Ovary (tissue), 10 donors: ENCODE measurements at places on chromosomes 2 and 18.

DNA sequence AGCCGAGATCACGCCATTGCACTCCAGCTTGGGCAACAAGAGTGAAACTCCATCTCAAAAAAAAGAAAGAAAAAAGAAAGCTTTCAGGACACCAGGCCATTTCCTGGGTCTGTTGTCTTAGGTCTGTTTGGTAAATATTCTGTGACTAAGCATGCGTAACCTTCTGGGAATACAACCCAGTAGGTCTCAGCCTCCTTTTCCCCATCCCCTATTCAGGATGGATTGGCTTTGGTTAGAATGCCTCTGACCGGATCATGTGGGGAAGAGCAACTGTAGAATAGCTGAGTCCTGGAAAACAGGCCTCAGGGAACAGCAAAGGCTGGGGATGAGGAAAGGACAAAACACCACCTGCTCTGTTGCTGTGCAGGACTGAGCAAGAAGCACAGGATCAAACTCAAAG, 1.6 kb upstream of the PDCL3 start:
- no peak for DNase-seq

- no peak for DNase-seq
These were observed 36.1 kb upstream of the ACYP2 start for GRCh38 chr2:54079331-54079730.

- DNase-seq = no peak
These were observed 743.6 kb upstream of the FANCL start for GRCh38 chr2:58984731-58985130.

- no peak for DNase-seq
These were observed 32.4 kb downstream of the FIGN start for GRCh38 chr2:163703386-163703785.

DNA sequence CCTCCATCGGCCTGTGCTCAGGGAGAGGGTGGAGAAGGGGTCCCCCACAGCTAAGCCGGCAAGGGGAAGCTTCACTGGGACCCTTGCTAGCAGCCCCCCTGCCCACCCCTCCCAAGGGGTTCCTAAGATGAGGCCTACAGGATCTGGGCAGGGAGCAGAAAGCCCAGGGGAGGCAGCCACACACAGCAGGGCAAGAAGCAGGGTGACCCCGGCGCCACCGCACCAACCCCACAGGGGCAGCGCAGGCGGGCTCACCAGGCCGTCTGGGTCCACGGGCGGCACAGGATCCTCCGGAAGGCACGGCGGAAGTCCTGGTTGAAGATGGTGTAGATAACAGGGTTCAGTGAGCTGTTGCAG, 1.8 kb downstream of the ADRA2B start:
- DNase-seq = no peak

DNA sequence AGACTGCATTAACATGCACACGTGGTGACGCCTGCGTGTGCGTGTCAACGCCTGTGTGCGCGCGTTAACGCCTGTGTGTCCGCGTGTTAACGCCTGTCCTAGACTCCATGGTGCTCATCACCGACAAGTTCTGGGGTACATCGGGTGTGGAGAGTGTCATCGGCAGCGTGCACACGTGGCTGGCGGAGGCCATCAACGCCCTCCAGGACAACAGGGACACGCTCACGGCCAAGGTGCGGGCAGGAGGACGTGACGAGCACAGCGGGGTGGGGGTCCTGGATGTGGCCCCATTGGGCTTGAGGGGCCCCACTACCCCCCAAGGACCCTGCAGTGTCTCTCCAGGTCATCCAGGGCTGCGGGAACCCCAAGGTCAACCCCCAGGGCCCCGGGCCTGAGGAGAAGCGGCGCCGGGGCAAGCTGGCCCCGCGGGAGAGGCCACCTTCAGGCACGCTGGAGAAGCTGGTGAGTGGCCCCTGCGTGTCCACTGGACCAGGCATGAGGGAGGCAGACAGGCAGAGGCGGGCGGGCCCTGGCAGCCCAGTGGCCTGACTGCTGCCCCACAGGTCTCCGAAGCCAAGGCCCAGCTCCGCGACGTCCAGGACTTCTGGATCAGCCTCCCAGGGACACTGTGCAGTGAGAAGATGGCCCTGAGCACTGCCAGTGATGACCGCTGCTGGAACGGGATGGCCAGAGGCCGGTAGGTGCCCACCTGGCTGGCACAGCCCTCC, 29.2 kb downstream of the GPC1 start:
- peak; percentile 22 for DNase-seq

- no peak for DNase-seq
These were observed 440.4 kb upstream of the CDH20 start for GRCh38 chr18:60892855-60893254.

GRCh38 chr2:98086491-98087446, at the start of gene VWA3B:
Gene VWA3B (plus strand): TSS chr2:98087167. CDS start chr2:98093093, 5,926 bp downstream.
- DNase-seq = peak; percentile 76

DNA sequence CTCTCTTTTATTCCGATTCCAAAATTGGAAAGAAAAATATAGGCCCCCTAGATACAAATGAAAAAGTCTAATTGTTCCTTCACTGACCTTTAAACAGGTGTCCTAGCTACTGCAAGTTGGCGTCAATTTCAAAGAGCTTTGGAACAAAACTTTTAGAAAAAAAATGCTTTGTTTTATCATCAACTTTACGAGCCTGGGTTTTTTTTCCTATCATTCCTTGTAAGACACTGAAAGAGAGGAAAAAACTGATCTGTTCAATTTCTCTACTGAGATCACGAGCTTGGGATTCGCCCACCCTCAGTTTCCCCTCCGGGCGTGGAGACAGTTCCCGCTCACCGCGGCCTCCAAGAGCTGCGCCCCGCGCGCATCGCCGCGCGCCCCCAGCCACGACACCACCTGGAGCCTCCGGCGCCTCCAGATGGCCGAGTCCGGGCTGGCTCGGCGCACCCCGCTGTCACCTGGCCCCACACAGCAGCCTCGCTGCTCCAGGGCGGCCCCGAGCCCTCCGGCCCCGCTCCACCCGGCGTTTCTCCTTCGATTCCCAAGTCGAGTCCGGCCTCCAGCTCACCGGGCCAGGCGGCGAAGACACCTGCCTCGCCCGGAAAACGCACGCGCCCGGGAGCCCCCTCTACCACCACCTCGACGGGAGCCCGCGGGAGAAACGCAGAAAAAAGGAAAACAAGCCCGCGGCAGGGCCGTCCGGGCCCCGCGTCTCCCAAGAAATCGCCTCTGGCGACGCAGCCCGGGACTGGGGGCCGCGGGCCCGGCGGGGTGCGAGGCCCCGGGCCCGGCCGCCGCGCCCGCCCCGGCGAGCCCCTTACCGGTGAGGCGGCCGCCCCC, 656 bp downstream of the TBC1D8 start:
- DNase-seq = peak; percentile 63

GRCh38 chr2:212032536-212033219, 505.9 kb downstream of the ERBB4 start:
- no peak for DNase-seq

DNA sequence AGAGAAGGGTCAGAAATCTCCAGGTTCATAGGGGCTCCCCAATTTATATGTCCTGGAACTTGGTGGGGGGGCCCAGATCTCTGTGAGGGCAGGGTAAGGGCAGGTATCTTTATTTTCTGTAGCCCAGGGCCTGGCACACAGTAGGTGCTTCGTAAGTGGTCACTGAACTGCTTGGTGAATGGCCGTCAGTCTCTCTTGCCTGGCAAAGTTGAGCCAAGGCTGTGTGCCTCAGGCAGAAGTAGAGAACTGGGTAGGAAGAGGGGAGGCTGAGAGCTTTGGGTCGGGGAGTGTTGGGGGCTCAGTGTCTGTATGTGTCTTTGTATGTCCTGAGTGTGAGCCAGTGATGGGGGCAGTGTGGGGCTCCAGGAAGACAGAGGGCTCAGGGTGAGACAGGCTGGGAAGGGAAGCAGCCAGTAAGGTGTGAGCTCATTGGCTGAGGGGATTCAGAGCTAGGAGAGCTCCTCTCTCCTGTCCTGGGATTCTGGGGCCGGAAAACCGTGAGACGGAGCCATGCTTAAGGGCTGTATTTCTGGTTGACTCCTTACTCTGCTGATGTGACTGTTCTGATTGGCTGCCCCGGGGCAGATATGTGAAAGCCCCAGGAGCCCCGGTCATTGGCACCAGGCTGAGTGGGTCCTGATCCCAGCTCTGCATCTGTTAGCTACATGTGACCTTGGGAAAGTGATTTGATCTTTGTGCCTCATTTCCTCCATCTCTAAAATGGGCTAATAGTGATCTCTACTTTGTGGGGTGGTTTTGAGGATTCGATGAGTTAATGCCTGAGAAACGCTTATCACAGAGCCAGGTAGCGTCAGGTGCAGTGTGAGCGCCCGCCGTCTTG, 30.3 kb downstream of the STEAP3 start:
- DNase-seq = no peak

DNA sequence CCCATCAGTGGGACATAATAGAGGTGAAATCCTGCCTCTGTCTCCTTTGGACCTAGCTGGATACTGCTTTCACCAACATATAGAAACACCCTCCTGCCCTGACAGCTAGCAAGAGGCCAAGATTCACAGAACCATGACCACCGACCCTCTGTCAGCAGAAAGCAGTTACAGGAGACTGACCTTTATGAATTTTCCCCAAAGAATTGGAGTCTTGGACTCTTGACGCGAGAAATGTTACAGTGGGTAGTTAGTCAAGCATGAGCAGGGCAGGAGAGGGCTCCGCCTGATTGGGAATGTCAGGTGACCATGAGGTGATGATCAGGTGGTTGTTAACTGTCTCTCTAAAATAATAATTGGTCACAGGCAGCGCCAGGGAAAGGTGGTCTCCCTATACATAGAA, 1002.3 kb downstream of the TDRD15 start:
- no peak for DNase-seq

GRCh38 chr2:192277494-192278109, 82.9 kb upstream of the TMEFF2 start:
- no peak for DNase-seq

DNA sequence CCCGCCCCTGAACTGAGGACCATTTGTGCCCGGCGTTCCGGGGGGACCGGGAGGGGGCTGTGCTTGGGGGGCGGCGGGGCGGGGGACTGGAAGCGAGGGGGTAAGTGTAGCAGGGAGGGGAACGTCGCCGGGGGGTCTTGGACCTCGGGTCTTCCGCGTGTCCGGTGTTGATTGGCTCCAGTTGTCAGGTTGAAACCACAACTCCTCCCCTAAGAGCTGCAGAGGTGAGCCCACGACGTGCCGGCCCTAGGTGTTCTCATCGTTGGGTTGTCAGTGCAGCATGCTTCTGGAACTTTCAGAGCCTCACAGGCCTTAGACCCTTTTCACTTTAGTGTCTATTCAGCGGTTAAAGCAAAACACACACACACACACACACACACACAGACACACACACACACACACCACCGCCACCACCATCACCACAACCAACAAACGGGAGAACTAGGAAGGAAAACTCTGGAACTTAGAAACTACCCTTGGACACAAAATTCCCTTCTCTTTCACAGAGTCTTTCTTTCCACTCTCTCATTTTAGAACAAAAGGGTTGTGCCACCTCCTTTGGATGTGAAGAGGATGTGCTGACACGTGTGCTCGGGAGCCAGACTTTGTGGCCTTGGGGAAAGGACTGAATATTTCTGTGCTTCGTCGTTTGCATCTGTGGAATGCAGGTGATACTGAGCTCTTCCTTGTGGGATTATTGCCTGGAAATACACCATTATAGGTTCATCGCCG, 6.7 kb upstream of the DLX2 start:
- DNase-seq = no peak

GRCh38 chr2:136019306-136019705, 33.9 kb upstream of the DARS1 start:
- DNase-seq = no peak

DNA sequence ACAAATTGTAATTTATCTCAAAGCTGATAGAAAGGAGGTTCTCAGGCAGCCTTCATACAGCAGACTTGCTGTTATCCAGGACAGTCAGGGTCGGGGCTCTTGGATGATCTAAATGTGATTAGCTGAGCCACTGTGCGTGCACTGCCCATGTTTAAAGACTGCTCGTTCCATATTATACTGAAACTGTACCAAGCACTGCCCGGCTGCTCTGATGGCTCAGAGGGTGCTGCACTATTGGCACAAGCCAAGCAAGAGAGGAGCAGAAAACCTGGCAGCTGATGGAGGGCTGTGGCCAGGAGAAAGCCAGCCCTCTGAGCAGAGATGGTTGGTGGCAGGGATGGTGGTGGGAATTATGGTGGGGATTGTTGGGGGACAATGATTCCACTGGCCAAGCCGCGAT, 63.4 kb downstream of the COL6A3 start:
- no peak for DNase-seq

GRCh38 chr2:62145478-62146100, 50.3 kb upstream of the B3GNT2 start:
- no peak for DNase-seq

DNA sequence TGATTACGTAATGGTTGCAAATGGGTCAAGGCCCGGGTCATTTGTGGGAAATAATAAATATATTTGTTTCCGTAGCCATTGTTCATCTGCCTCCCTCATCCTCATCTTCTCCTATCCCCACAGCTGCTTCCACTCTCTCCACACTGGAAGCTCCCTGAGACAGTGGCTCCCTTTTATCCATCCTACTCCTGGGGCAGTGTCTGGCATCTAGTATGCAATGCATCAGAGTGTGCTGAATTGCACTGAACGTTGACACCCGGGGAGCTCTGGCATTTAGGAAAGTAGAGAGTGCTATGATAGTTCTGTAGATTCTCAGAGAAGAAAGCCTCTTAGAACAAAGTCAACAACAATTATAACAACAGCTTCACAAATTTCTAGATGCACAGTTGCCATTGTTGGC, 45.5 kb upstream of the NAB1 start:
- DNase-seq = no peak

DNA sequence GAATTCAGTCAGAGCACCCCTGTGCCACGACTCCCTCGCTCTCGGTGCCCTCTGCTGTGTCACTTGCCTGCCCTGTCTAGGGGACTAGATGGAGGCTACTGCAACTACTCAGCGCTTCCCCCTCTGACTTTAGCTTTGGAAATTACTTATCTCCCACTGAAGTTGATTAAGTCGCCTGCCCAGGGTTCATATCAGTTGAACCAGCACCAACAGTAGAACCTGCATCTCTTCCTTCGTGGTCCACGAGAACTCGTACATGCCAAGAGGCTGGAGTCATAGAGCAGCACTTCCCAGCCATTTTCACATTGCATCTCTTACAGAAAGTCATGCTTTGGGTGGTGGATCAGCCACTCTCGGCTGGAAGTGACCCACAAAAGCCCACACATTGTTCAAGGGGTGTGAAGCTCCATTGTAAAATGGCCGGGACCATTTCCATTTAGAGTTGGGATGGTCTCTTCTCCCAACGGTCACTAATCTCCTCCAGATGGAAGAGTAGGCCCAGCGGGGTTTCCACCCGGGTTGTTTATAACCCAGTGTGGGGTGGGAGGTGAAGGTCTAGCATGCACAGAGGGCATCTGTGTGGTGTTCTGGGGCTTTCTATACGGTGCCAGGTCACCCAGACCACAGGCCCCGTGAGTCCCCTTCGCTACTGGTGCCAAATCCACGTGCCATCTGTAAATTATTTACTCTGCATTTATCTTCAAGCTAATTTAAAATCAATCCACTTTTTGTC, 38.0 kb downstream of the STEAP3 start:
- no peak for DNase-seq

- DNase-seq = peak; percentile 21
These were observed at the start of gene NCKAP5 for GRCh38 chr2:133568172-133568571. Gene NCKAP5 (minus strand): TSS chr2:133568463. CDS start chr2:133517526, 50,937 bp downstream.

GRCh38 chr2:162074632-162074895, 549 bp upstream of the DPP4 start:
- DNase-seq = no peak

GRCh38 chr2:44102790-44103562, 65.7 kb upstream of the PPM1B start:
- no peak for DNase-seq
